ENCODE measurements at places on chromosomes 1 and 21. TPM values are rescaled to one million over a fixed set of nuclear protein-coding genes. Genes with fewer than 3 reads are reported as not detected.

- DNase-seq, result no peak
These were observed 165.0 kb upstream of the IRF2BP2 start for GRCh38 chr1:234774971-234775370.

DNA sequence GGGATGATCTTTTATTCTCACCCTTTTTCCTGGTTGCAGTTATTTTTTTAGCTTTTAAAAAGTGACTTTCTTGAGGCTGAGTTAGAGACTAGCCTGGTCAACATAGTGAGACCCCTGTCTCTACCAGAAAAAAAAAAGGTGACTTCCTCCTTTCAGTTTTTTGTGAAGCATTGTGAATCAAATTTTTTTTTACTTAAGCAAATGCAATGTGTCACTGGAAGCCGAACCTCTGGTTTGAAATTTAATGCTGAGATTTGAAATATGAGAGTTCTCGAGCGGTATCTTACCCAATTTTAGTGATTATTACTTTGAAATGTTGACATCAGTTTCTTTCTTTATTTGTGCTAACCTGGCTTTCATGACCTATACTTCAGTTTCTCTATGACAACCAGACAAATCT is 3.6 kb downstream of the CAP1 start:
- DNase-seq, result no peak

GRCh38 chr21:21063828-21064227 is 65.6 kb downstream of the NCAM2 start:
- DNase-seq, result no peak

CASQ1 gene
- not detected for total RNA-seq

COA6 gene
- 28.9 TPM for total RNA-seq

TRPM2 gene
- total RNA-seq, result 50.0 TPM

DNA sequence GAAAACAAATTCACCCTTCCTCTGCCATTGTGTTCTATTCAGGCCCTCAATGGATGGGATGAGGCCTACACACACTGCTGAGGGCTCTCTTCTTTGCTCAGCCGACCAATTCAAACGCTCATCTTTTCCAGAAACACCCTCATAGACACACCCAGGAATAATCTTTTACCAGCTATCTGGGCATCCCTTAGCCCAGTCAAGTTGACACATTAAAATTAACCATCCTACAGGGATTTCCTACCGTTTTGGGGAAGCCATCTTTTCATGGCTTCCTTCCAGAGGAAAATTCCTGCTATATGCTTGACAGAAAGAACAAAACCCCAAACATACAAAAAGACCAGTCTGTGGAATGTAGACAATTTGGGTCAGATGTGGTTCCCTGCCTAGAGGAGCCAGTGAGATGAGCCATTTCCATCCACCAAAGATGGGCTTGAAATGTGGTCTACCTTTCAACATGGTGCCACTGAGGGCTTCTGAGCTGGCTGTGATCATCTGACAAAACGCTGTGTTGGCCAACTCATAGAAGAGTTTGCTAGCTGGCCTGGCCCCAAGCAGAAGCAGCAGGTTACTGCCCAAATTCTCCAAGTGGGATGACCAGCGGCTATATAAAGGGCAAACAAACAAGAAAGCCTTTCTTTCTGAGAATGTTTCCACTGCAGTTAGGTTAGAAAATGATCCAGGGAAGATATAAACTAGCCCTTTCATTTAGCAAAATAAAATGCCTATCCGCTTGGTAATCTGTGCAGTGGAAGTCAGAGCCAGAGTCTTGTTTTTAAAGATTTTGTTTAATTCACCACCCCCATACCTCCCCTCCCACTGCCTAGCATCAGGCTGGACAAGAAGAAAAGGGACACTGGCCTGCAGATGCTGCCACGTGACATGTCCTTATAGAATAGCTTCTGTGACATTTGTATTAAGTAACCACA is 69.1 kb upstream of the MRPS6 start:
- DNase-seq, result no peak

DNA sequence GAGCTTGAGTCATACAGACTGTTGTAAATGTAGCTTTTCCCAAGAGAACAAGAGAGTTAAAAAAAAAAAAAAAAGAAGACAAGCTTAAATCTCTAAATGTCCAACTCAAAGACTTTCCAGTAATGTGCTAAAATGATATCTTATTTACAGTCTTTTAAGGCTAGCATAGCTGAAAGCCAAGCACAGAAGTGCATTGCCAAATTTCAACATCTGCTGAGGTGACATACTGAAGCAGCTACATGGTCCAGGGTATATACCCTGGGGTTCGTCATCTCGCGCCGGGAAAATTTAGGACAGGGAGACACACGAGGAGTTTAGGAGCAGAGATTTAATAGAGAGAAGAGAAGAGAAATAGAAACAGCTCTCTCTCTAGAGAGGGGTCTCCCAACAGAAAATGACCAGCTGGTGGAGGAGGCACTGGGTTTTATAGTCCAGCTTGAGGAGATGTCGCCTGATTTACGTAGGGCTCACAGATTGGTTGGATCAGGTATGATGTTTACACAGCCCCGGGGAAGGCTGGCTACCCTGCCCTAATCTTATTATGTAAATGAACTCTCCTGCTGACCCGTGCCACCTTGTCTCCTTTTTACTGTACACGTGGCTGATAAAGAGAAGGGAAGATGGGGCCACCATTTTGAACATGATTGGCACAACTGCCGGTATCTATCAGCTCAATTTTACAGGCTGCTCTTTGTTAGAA is 172.7 kb downstream of the TRIM33 start:
- DNase-seq, result no peak
